ENCODE measurements at places on chromosomes 16 and 17.

DNA sequence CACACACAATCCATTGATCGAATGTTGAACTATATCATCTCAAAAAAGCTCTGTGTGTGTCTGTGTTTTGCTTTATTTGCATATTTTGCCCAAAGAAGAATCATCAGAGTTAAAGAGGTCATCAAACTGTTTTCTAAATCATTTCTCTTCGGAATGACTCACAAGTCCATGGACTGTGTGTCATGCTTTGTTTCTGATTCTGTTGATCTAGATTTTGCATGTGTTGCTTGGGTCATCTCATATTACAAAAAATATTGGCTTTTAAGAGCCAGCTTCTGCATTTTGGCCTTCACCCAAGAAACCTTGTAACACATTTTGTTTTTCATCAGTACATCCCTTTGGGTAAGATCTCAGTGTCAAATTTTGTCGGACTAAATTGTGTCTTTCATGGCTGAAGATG is 471.2 kb upstream of the HSBP1 start:
- no peak for DNase-seq

DNA sequence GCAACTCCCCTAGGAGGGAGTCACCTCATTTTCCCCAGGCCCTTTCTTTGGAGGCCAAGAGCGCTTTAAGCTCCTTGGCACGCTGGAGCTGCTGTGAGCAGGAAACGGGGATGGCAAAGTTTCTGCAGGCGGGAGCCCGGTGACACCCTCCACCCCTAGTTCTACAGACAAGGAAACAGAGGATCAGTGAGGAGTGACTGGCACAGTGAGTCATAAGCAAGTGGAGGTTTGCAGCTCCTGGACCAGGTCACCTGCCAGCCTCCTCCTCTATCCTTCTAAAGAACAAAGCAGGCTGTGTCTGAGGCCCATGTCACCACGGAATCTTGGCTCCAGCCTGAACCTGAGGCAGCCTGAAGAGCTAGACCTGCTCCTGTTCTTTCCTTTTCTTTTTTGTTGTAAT is 141.9 kb downstream of the TMEM132E start:
- no peak for DNase-seq

GRCh38 chr17:5526821-5527598 is 40.6 kb downstream of the MIS12 start:
- DNase-seq = no peak

- no peak for DNase-seq
These were observed 271.5 kb downstream of the PHKB start for GRCh38 chr16:47732523-47733111.

GRCh38 chr16:71672803-71673581 is 47.0 kb downstream of the MARVELD3 start:
- DNase-seq = no peak

GRCh38 chr17:33529816-33530215 is 236.7 kb upstream of the ASIC2 start:
- no peak for DNase-seq

GRCh38 chr17:61335105-61335844 is 64.4 kb upstream of the TBX2 start:
- DNase-seq = no peak

DNA sequence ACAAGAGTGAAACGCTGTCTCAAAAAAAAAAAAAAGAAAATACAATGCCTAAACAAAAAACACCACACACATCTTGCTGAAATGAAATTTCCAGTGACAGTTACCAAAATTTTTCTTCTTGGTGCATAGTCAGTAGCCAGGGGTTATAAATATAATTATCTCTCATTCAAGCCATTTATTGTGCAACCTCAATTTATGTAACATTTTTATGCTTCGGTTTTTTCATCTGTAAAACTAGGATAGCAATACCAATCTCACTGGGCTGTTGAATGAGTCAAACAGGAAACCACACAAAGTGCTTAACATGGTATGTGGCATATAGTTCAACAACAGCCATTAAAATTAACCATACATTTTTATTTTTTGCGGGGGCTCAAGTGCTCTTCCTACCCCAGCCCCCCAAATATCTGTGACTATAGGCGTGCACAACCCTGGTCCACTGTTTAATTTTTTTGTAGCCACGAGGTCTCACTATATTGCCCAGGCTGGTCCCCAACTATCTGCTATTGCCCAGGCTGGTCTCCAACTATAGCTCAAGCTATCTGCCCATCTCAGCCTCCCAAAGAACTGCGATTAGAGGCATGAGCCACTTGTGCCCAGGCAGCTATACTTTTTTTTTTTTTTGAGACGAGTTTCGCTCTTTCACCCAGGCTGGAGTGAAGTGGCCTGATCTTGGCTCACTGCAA is 2.6 kb downstream of the COG4 start:
- DNase-seq = no peak
